NCI-H2081 (cell line): ENCODE measurements at places on chromosomes 13 and 19.

DNA sequence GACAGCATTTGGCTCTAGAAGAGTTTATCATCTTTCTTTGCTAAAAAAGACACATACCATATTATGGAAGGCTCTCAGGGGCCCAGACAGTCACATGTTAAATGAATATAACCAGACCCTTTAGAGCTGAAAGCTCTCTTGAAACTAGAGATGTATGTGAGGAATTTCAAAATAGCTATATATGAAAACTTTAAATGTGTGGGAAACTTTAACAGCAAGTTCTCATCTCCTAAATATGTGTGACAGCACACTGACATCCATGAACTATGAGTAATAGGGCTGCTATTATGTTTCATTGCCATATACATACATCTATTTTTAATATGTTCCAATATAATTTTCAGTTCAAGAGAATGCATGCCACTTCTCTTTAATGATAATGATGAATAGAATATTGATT, 509.5 kb downstream of the GPC6 start:
- DNase-seq = no peak

DNA sequence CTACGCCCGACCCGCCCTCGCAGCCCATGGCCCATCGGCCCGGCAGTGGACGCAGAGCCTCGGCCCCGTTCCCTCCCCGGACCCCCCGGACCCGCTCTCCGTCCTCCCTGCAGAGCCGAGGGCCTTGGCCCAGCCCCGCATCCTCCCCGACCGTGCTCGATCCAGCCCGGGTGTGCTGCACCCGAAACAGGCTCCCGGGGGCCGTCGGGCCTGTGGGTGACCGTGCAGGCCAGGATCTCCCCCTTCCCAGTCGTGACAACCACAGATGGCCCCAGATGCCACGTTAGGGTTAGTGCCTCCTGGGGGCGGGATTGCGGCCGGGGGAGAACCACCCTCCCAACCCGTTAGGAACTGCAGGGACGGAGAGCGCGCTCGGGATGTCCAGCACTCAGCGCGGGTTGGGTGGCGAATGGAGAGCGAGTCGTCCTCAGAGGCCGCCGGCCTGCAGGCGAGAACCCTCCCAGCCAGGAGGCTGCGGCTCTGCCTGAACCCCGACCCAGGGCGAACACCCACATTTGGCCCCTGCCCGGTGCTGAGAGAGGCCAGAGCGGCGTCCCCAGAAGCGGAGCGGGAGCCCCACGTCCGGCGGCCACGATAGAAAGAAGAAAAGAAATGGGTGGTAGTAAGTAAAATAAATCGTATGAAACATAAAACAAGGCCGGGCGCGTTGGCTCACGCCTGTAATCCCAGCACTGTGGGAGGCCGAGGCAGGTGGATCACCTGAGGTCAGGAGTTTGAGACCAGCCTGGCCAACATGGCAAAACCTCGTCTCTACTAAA, 6.7 kb upstream of the MADCAM1 start:
- no peak for DNase-seq

GRCh38 chr19:3687774-3688706, 12.2 kb downstream of the PIP5K1C start:
- DNase-seq = no peak

DNA sequence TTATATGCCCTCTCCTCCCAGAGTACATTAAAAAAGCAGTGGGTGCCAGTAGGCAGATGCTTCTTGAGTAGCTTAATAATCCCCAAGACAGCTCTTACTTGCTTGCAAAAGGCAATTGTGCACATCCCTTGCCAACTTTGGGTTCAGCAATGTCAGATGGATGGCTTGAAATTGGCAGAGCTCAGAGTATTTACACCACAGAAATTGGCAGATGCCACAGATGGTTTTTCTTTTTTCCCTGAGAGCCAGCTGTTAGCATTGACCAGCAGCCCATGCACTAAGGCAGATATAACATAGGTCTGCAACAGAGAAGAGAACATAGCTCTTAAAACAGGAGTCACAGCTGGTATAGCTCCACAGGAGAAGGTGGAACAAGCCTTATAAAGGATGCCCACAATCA, 18.4 kb upstream of the RNASEH2B start:
- no peak for DNase-seq

DNA sequence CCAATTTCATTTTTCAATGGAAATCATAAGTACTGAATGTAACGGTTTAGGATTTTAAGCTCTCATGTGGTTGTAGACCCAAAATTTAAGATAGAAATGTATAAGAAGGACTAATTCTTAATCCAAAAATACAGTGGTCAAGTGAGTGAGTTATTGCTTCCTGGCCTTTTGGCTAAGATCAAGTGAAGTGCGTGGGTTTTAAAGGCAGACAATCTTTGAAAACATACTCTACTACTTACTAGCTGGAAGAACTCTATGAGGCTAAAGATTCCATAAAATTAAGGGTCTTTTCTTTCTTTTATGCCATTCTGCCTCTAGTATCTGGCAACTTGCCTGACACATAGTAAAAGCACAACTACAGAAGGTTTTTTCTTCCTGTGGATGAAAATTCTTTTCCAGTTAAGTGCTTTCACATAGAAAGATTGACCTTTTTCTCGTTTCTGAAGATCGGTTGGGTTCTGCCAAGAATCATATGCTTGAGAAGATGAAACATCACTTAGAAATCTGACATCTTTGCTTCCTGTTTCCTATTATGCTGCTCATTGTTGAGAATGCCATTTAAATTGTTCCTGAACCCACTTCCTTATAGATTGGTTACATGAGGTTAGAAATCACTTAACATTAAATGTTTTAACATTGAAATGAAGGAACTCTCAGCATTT, 26.4 kb upstream of the SCEL start:
- DNase-seq = no peak

DNA sequence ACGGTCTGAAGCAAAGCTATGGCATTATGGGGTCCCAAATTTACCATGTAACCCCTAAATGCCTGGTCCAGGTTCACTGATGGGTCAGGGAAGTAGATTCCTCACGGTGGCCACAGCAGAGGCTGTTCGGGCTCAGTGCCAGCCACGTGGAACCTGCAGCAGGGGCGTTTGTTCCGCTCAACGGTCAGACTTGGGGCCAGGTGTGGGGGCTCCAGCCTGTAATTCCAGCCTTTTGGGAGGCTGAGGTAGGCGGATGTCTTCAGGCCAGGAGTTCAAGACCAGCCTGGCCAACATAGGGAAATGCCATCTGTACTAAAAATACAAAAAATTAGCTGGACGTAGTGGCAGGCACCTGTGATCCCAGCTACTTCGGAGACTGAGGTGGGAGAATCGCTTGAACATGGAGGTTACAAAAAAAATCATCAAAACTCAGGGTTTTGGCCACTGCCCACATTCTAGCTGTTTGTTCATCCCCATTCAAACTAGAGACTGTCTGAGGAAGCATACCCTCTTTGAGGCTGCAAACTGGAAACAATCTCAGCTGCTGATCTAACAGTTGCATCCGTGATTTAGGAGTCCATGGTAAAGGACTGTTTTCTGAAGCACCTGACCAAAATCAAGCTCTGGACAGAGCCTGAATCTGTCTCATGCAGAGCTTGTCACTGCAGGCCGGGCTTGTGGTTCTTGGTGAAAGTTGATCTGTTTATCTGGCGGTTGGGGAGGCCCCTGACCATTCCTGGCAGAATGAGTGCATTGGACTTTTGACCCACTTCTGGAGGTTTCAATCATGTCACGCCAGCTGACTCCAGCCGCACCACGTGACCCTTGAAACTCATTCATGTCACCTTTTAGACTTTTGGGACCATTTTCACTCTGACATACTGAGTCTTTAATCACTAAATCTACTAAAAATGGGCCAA, 30.2 kb upstream of the ZNF331 start:
- no peak for DNase-seq

GRCh38 chr13:21850013-21851006, 179.4 kb downstream of the FGF9 start:
- DNase-seq = no peak

- no peak for DNase-seq
Observed at GRCh38 chr19:3745363-3746045, 16.0 kb downstream of the APBA3 start.

DNA sequence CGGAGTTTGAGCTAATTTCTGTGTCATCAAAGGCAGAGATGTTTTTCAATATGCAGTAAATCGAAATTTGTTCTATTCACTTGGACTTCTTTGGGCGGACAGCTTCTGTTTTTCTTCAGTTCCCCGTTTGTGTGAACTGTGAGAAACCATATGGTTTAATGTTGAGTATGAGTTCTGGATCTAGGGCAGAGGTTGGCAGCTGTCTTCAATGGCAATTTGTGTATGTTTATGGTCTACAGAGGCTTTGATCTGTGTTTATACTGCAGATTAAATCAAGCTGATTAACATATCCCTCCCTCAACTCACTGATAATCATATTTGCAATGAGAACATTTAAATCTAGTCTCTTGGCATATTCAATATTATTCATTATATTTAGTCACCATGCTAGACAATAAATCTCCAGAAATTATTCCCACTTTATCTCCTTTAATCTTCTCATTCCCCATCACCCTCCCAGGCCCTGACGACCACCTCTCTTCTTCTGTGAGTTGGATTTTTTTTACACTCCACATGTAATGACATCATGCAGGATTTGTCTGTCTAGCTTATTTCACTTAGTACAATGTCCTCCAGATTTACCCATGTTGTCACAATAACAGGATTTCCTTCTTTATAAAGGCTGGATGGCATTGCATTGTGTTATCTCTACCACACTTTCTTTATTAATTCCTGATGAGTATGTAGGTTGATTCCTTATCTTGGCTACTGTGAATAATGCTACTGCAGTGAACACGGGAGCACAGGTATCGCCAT, 9.0 kb downstream of the ZNF331 start:
- DNase-seq = no peak

GRCh38 chr13:66574606-66575005, 655.5 kb downstream of the PCDH9 start:
- no peak for DNase-seq

GRCh38 chr19:42010245-42011126, 16.5 kb upstream of the ATP1A3 start:
- no peak for DNase-seq

DNA sequence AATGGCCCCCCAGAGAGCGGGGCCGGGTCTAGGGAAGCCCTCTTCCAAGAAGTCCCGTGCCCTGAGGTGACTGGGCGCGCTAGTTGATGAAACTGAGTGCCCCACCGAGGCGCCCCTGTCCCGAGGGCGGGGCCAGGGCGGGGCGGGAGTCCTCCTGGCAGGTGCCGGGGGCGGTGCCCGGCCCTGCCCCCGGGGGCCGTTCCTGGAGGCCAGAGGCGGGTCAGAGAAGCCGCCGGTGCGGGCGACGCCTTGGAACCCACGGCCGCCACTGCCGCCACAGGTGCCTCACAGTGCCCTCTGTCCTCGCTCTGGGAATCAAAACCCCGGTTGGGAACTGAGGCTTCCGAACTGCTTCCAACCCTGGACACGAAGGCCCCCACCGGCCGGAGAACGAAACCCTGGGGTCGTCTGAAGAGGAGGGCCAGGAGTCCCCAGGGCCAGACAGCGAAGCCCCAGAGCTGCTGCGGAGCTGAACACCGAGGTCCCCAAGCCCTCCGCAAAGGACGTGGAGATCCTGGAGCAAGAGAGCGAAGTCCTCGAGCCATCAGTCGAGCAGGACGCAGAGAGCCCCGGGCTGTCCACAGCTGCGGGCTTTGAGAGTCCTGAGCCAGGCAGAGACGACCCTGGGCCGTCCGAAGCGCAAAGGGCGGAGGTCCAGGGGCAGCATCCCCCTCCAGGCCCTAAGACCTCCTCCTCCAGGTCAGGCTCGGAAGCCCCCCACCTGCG, at the start of gene MISP3:
Gene MISP3, plus strand, starts transcription at position 252 of the 726 bp plus-strand sequence. CDS start 524 bp downstream, outside the sequence.
- DNase-seq = no peak

DNA sequence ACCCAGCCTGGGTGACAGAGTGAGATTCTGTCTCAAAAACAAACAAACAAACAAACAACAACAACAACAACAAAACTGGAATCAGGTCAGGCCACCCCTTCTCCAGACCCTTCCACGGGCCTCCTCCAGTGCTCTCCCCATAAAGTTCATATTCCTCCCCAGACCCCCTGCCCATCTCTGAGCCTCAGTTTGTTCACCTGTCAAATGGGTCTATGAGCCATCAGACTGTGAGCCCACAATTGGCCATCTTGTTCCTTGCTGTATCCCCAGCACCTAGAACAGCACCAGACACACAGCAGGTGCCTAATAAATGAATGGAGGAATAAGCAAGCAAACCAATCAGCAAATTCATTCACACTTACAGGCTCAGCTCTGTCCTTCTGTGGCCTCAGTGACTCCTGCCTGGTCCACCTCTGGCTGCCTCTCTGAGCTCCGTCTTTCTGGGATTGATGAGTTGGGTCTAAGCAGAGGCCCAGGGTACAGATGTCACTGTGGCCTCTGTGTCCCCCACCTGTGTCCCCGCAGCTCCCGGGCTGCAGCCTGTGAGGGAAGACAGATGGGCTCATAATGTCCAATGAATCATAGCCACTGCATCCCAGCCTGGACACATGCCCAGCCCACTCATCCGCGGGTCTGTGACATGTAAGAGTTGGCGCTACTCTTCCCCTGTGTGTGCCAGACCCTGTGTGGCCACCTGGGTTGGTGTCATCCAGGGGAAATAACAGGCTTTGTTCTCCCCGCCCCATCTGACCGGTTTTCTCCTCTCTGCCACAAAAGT, 19.6 kb upstream of the PTPRS start:
- DNase-seq = no peak

DNA sequence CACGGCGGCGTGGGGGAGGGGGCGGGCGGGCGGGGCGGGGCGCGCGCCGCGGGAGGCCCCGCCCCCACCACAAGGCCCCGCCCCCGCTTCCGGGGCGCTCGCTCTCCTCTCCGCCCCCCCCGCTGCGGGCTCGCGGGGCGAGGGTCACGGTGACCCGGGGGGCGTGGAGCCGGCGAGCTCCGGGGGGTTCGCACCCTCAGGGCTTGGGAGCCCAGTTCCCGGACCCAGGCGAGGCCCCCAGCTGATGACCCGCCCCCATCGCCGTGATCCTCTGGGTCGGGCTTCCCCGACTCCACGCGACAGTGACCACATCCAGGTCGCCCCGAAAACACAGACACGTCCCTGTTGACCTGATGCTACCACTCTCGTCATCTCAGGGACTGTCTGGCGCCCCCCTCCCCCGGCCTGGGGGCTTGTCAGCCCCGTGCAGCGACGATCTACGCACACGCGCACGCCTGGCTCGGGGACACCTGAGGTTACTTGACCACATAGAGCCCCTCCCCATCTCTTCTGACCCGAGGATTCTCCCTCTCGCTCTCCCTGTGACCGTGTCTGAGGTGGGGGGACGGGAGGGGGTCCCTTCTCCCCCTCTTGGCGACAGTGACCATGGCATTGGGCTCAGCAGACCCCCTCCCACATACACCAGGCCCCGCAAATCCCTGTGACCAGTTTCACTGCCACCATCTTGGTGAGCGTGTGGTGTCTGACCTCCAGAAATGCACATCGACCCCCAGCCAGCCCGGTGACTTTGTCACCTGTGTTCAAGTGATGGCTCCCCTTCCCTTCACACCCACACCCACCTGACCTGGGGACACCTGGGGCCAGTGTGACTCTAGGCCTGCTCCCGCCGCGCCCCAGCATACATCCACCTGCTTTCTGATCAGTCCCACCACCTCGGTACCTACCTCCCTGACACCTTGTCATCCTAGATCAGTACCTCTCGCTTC, 670 bp downstream of the MAP2K7 start:
- no peak for DNase-seq

GRCh38 chr19:15108845-15109767, 1.9 kb downstream of the SYDE1 start:
- DNase-seq = no peak
